ENCODE measurements at places on chromosomes 11 and 22.

GRCh38 chr11:93514712-93515111 lies 28.5 kb downstream of the SMCO4 start:
- no peak for DNase-seq

DNA sequence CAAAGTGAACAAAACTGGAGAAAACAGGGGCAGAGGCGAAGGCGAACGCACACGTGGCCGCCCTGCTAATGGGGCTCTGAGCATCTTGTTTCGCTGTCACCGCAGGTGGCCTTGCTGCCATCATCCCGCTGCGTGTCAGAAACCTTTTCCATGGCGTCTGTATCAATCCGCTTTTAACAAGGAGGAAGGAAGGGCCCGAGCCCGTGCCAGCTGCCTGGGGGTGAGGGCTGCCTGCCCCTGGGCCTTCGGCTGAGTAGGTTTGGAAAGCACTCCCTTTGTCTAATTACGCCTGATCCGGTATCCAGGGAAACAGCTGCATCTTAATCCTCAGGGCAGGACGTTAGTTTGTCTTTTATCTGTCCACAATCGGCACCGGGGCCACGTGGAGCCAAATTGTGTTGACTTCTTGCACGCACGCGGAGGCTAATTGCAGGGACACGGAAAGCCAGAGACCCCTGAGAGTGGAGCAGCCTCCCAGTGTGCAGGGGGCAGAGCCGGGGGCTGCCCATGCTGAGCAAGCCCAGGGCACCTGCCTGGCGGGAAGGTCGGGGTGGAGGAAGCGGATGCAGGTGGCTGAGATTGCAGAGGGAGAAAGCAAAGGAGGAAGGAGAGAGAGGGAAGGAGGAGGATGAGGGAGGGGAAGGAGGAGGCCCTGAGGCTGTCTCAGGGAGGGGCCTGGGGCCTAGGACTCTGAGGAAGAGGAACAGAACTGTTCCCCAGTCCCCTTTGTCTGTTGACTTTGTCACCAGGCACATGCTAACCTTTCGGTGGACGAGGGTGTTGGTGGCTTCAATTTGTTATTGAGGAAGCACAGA lies 19.2 kb upstream of the TH start:
- no peak for DNase-seq

- DNase-seq = no peak
These were observed 115.6 kb upstream of the ZBED5 start for GRCh38 chr11:10973416-10973815.

GRCh38 chr22:35674335-35674734 lies 26.1 kb downstream of the APOL6 start:
- DNase-seq = no peak

- no peak for DNase-seq
These were observed 403.2 kb downstream of the NELL1 start for GRCh38 chr11:21072558-21072957.

- DNase-seq = peak; percentile 8
These were observed 28.0 kb downstream of the ZC3H12C start for GRCh38 chr11:110121204-110121603.

- peak; percentile 76 for DNase-seq
These were observed 2.0 kb downstream of the CREB3L1 start for GRCh38 chr11:46279126-46280099.

DNA sequence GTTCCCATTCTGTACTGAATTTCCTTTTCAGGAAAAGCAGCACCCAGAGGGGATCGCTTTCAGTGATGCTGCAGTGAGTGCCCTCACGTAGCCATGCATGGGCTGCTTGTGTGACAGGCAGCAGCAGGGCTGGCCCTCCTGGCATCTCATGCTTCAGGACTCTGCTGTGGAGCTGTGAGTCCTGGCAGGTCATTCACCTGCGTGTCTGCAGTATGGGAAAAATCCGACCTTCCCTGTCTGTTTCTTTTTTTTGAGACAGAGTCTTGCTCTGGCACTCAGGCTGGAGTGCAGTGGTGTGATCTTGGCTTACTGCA lies 13.4 kb downstream of the GLB1L2 start:
- DNase-seq = no peak

GRCh38 chr11:6599881-6600390 lies 3.5 kb downstream of the RRP8 start:
- no peak for DNase-seq

DNA sequence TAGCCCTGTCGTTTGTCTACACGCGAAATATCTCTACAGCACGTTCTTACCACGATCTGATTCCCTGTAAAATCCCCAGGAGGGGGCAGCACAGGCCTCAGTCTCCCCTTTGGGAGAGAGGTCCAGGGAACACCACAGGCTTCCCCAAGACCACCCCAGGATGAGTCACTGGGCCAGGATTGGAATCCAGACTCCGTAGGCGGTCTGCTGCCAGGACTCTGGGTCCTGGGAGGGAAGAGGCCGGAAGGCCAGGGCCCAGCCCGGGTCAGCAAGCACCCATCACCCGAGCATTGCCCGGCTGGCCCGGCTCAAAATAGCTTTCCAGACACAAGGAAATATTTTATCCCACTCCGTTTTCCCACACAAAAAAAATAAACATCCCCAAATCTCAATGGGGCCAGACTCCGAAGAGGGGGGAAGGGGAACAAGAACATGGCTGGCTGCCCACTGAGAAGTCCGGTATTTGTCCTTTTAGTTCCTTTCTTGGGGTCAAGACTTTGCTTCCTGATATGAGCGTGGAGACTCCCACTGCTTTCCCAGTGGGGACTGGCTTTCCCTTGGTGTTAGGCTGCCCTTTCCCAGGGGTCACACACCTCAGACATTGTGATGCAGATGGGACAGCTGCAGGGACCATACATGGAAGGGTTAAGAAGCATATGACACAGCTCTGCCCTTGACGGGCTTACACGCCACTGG lies 91.3 kb downstream of the LRRC32 start:
- DNase-seq = no peak

GRCh38 chr11:30128269-30128932 lies 102.4 kb upstream of the FSHB start:
- peak; percentile 82 for DNase-seq

- no peak for DNase-seq
These were observed 6.8 kb downstream of the TOM1 start for GRCh38 chr22:35306350-35306967.

GRCh38 chr11:111577821-111578220 lies 24.4 kb upstream of the SIK2 start:
- no peak for DNase-seq

DNA sequence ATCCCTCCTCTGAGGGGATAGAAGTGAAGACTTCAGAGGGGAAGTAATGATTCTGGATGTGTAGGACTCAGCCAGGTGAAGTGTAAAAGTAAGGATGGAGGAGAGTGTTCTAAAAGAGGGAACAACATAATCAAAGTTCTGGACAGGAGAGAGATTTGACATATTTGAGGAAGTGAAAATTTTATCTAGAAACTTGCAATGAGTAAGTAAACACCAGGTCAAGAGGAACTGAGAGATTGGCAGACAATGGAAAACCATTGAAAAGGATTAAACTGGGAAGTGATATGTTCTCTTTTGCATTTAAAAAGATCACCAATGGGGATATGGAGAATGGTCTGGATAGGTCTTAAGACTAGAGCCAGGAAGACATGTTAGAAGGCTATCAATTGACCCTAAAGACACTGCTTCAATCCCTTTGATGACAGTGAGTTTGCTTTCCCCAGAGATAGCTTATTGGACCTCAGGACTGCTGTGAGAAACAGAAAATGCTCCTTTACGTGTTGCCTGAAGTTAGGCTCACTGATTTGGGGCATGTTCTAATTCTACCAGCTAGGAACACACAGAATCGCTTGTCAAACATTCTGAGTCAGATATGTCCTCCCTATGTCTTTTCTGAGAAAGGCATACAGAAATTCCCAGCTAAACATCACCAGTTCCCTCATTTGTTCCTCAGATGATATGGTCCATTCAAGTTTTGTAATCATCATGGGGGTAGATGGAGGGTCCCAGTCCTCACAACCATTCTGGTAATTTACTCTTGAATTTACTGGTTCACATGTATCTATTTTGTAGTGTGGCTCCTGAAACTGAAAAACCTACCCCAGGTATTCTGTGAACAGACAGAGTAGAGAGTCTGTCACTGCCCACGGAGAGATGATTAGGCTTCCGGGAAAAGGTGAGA lies 144.9 kb downstream of the MAML2 start:
- no peak for DNase-seq

GRCh38 chr11:115267238-115267781 lies 236.9 kb downstream of the CADM1 start:
- DNase-seq = no peak

DNA sequence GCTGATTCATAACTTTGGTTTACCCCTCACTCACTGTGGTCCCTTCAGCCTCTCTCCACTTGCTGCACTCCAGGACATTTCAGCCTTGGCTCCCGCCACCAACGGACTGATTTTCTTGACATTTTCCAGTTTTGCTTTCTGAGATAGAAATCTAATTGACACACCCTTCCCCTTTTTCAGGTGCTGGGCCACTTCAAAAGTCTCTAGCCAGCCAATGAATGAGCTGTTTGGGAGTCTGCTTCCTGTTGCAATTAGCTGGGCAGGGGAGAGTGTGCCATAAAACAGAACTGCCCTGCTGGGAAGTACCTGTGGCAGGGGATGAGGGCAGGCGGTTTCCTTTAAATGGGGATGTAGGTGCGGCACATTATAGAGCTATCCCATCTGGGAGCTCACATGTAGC lies 21.1 kb upstream of the PLET1 start:
- no peak for DNase-seq

DNA sequence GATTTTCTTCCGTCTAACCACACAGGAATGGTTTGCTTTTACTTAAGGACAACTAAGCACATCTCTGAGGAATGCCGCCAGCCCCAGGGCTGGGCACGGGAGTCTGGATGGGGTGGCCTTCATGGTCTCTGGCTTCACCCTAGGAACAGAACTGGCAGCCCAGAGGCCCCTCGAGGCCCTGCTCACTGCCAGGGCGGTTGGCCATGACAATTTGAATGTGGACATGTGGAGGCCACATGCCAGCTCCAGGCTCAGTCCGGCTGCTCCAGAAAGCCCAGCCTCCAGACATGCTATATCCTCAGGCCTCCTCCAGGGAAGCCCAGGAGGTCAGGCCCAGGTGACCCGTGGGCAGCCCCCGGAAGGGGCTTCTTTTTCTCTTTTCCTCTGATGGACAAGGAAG lies 84.0 kb upstream of the FGF3 start:
- DNase-seq = no peak

DNA sequence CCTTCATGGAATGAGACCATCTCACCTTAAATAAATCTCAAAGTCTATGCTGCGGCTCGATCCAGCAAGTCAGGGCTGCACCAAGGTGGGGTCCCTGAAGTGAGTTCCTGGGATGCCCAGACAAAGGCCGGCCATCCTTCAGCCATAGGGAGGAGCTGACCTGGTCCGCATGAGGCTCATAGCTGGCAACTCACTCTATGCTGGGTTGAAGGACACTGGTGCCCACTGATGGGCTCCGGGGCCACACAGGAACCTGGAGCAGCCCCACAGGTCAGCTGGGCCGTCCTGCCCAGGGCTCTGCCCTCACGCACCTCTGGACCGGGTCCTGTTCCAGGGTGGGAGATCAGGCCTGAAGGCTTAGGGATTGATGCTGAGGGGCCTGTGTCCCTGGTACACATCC lies 1339.3 kb downstream of the TBC1D22A start:
- no peak for DNase-seq

GRCh38 chr22:37334859-37335805 lies 52.8 kb downstream of the CYTH4 start:
- DNase-seq = no peak

- no peak for DNase-seq
These were observed 474.2 kb upstream of the KIRREL3 start for GRCh38 chr11:127474766-127475165.

- no peak for DNase-seq
These were observed 8.6 kb upstream of the PDE2A start for GRCh38 chr11:72682858-72683243.

DNA sequence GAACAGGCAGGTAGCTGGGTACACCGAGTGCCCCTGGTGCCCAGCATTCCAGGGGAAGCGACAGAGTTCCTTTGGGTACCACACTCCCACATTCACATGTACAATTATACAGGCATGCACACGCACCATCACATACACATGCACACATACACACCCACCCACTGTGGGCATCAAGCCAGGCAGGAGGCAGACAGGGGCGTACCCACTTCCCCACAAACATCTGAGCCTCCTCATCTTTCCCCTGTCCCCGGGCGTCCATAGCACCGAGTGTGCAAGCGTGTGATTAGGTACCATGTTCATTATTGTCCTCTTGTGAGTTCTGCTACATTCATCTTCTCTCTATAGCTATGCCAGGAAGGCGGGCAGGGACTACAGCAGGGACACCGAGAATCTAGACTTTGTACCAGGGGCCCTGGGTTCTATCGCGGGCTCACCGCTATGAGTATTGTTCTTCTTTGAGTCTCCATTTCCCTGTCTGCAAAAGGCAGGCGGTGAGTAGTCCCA lies 2.1 kb upstream of the CARD10 start:
- no peak for DNase-seq

DNA sequence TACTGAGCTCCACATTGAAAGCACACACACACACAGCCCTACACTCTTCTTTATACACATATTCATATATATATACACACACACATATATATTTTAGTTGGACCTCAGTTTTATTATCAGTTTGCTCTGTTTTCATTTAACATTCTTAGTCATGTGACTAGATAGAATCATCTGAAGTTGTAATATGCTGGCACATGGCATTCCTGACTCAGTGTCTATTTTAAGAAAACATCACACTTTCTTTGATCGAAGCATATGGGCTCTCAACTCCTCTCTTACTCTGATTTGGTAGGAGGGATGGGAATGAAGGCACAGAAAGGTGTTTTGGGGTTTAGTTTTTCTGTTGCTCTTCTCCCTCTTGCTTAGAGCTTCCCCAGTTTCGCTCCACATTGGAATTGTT lies 24.8 kb downstream of the AMOTL1 start:
- no peak for DNase-seq

- DNase-seq = no peak
These were observed 385 bp upstream of the SCO2 start for GRCh38 chr22:50525858-50526107.

DNA sequence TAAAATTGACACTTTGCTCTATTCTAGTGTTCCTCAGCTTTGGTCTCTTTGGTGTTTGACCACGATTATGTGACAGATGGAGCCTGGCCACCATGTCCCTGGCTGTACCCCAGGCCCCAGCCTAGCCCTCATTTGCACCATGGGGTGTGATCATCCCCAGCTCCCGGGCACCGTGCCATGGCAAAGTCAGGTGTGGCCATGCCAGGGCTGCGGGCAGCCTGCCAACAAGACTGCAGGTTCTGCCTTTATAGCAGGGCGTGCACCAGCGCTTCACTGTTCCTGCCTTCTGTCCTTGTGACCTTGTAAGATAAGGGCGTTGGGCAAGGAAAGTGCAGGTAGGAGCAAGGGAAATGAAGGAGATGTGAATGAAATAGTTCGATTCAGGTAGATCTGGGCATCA lies 22.4 kb upstream of the APOBEC3A start:
- peak; percentile 14 for DNase-seq

GRCh38 chr11:125165111-125165842 lies 726 bp downstream of the PKNOX2 start:
- DNase-seq = no peak

DNA sequence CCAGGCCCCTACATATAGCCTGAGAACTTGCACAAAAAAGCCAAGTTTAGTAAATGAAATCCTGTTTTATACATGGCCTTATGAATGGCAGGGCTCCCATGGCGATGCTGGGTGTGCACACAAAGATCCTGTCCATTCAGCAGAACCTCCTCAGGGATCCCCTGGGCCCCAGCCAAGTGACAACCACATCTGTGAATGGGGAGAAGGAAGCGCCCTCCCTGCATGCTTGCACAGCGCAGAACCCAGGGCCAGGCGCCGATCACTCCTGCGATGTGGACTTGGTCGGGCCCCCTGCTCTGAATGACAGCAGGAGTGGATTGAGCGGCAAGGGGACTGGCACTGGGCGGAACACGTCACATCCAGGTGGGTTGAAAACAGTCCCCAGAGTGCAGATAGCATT lies 4.5 kb upstream of the CDC42EP2 start:
- DNase-seq = no peak

GRCh38 chr22:39169797-39170466 lies 17.5 kb upstream of the CBX7 start:
- no peak for DNase-seq
